ENCODE measurements at places on chromosomes 7 and 10. TPM values are rescaled to one million over a fixed set of nuclear protein-coding genes. Genes with fewer than 3 reads are reported as not detected.

TMEM273 gene
- total RNA-seq = 0.34 TPM

ANTXRL gene
- total RNA-seq = not detected

RNF32 gene
- total RNA-seq = 1.1 TPM

PTPRZ1 gene
- 17.7 TPM for total RNA-seq

ASB10 gene
- total RNA-seq = not detected

OPALIN gene
- total RNA-seq = not detected

JCAD gene
- under 0.01 TPM for total RNA-seq

CRYGN gene
- 0.14 TPM for total RNA-seq

NODAL gene
- not detected for total RNA-seq

PNLIPRP3 gene
- 29.0 TPM for total RNA-seq

TAC1 gene
- total RNA-seq = not detected

TPK1 gene
- 2.1 TPM for total RNA-seq

STEAP1B gene
- total RNA-seq = 5.5 TPM

SLC39A12 gene
- not detected for total RNA-seq

SPDYE9 gene
- total RNA-seq = not detected

PITX3 gene
- total RNA-seq = not detected

SLC26A5 gene
- total RNA-seq = not detected

NME8 gene
- total RNA-seq = not detected

SFTPA1 gene
- total RNA-seq = not detected

SLC18A3 gene
- not detected for total RNA-seq

SEMA3E gene
- total RNA-seq = 0.57 TPM

TBXAS1 gene
- 1.3 TPM for total RNA-seq

PPP1R3C gene
- total RNA-seq = 20.8 TPM

TRPV5 gene
- total RNA-seq = not detected

CTAGE4 gene
- 0.14 TPM for total RNA-seq

TCERG1L gene
- not detected for total RNA-seq

ELMO1 gene
- total RNA-seq = 0.14 TPM

LLCFC1 gene
- total RNA-seq = not detected

SPACDR gene
- total RNA-seq = 0.34 TPM

TMEM213 gene
- total RNA-seq = not detected

CNPY1 gene
- not detected for total RNA-seq

TEX36 gene
- not detected for total RNA-seq

OR2A12 gene
- total RNA-seq = not detected

SEMA3D gene
- not detected for total RNA-seq

PKD2L1 gene
- not detected for total RNA-seq

TAS2R5 gene
- total RNA-seq = 4.4 TPM

TECPR1 gene
- total RNA-seq = 13.0 TPM

FLNC gene
- 1.0 TPM for total RNA-seq

SFRP5 gene
- not detected for total RNA-seq

ENTPD7 gene
- 24.6 TPM for total RNA-seq

GOLGA7B gene
- 0.21 TPM for total RNA-seq

PON1 gene
- total RNA-seq = not detected

GJC3 gene
- total RNA-seq = not detected

CLDN3 gene
- not detected for total RNA-seq

MUC3A gene
- not detected for total RNA-seq

Data from nasal cavity respiratory epithelium epithelial cell of viscerocranial mucosa (primary cell).